ENCODE measurements at places on chromosomes 1 and 21.

GRCh38 chr1:20365421-20366055 is 74.9 kb downstream of the VWA5B1 start:
- DNase-seq: no peak

- DNase-seq: no peak
Measured at GRCh38 chr21:43312011-43312410, 114.9 kb downstream of the SIK1 start.

GRCh38 chr1:39141925-39142324 is 62.6 kb upstream of the MACF1 start:
- DNase-seq: no peak

- no peak for DNase-seq
Measured at GRCh38 chr21:46413365-46413696, 45.4 kb upstream of the DIP2A start.

- no peak for DNase-seq
Measured at GRCh38 chr1:101739146-101739545, 257.6 kb downstream of the OLFM3 start.

GRCh38 chr21:43933680-43934079 is 68.7 kb downstream of the AGPAT3 start:
- no peak for DNase-seq

GRCh38 chr21:38985568-38986378 is 180.0 kb downstream of the ETS2 start:
- DNase-seq: no peak

- no peak for DNase-seq
Measured at GRCh38 chr1:58748666-58749065, 35.2 kb downstream of the JUN start.

DNA sequence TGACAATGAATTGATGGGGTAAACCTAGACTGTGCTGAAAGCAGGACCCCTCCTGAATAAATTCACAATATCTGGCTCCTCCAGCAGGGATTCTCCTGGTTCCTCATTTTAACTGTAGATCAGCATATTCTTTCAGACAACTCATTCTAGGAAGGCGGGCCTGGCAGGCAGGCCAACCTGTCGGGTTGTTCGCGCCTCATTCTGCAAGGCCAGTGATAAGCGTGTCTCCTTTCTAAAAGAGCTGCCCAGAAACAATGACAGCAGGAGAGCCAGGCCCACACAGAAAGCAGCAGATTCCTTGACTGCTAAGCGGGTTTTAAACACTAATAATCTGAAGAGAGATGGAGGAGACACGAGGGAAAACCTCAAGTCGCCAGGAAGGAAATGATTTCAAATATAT is 70.0 kb downstream of the NTPCR start:
- DNase-seq: no peak

DNA sequence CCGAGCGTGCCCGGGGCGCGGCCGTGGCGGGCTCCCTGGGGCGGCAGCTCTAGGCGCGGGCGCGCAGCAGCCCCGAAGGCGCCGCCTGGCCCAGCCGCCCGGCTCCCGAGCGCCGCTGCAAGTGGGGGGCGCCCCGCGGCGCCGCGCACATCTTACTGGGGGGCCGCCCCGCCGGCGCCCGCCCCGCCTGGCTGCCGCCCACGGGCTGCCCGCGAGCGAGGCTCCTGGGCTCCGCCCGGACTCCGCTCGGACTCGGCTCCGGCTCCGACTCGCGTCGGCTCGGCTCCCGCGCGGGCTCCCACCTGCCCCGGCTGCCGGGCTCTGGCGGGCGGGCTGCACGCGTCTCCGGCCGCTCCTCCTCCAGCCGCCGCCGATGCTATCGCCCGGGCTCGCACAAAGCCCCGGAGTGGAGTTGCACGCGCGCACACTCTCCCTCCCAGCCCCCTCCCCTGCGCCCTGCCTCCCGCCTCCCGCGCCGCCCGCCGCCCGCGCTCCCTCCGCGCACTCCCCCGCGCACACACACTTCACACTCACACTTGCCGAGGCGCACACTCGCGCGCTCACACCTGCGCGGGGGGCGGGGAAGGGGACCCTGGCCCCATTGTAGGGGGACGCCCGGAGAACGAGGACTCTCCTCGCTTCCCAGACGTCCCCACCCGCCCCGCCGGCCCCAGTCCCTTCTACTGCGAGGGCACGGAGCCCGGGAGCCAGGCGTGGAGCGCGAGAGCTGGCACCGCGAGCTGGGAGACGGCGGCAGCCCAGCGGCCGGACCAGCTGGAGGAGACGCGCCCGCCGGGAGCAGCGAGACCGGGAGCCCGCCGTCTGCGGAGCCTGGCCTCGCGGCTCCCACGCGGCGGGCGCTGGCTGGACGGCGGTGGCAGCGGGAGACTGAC is at the start of gene GRIK3:
GRIK3 (minus strand) TSS at position 395 of the 893 bp plus-strand sequence. CDS start 407 bp downstream, outside the sequence.
- no peak for DNase-seq

GRCh38 chr21:42763581-42764442 is 110.4 kb downstream of the PDE9A start:
- DNase-seq: peak; percentile 33

GRCh38 chr1:20071416-20071815 is 1.4 kb downstream of the PLA2G5 start:
- no peak for DNase-seq

DNA sequence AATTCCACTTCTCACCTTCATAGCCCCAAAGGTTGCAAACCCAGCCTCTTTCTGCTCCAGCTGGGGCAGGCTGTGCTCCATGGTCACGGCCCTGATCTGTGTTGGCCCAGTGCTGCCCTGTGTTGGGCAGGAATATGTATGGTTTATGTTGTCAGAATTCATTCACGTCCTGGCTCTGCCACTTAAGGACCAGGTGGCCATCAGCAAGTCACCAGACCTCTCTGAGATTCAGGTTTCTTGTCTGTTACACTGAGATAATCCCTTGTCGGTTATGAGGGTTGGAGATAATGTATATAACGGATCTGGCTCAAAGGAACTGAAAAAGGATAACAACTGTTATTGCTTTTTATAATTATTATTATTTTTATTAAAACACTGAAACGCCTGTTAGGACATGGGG is 39.1 kb upstream of the SELENON start:
- DNase-seq: no peak

GRCh38 chr1:60922304-60922703 is 160.1 kb upstream of the NFIA start:
- DNase-seq: peak; percentile 43

DNA sequence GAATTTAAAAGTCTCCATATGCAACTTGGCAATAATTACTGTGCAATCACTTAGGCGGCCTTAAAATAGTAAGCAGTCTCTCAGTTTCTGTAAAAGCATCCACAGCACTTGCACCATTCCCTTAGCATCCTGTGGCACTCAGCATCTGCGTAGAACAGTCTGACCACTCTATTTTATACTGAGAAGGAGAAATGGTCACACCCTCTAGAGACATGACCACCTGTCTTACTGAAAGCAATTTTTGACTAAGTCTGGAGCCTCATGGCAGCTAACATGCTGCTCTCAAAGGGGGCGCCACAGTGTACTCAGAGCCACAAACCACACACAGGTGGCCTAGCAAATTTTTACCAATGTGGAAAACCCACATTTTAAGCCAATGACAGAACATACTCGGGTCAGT is 62.0 kb downstream of the KCNK1 start:
- no peak for DNase-seq

GRCh38 chr1:228082918-228083870 is 686 bp downstream of the ARF1 start:
- DNase-seq: no peak

- no peak for DNase-seq
Measured at GRCh38 chr1:246491551-246492053, 15.5 kb downstream of the SMYD3 start.

DNA sequence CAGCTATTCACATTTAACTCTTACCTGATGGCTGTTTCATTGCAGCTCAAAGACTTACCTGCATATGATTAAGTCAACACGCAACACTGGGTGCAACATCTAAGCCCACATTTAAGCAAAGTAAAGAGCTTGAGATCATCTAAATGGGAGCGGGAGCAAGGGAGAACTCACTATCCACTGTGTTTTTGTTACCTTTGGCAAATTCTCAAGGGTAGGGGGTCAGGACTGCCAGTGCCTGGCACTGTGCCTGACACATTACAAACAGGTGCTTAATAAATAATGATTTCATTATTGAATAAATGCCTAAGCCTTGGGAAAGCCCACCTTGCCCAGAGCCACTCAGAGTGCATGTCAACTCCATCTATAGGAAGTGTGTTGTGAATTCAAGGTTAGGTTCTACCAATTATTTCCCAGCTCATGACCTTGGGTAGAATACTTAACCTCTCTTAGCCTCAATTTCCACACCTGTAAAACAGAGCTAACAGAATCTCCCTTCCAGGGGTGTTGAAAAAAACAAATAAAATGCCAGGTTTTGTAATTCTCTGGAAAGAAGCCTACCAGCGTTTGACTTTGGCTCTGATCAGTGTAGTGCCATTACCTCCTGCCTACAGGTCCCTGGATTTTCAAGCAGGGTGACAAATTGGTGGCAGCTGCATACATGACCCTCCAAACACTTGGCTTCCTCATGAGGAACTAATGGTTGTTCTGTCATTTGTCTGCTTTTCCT is 109.7 kb downstream of the TGFBR3 start:
- DNase-seq: no peak

- DNase-seq: no peak
Measured at GRCh38 chr1:213484333-213484732, 433.3 kb downstream of the RPS6KC1 start.

- DNase-seq: peak; percentile 56
Measured at GRCh38 chr1:9825093-9826074, 1.6 kb upstream of the CLSTN1 start.

GRCh38 chr1:23422941-23423340 is 1.6 kb downstream of the TCEA3 start:
- no peak for DNase-seq

Measured in pons (tissue), 1 donor.